ENCODE measurements at places on chromosomes 3 and 15. TPM values are rescaled to one million over a fixed set of nuclear protein-coding genes. Genes with fewer than 3 reads are reported as not detected.

The CCDC9B gene
- polyA plus RNA-seq = 13.0 TPM

The CCDC80 gene
- 19.8 TPM for polyA plus RNA-seq

DNA sequence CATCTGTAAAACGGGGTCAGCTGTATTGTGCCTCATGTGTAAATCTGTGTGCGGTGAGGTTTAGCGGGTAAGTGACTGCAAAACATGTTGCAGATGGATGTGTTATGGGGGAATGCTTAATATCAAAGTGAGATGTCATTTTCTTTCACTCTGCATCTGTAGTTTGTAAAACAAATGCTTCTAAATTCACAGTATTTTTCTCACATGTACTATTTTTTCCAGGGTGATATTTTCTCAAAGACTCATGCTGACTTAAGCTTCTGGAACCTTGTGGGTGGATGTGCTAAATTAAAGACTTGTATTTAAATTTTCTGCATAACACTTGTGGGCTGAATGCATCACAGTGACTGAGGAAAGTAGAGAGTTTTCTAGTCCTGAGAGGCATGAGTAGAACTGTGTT is 115.2 kb upstream of the TP63 start:
- H3K4me1 ChIP-seq = no peaks in the 10 kb centered on the region
- no peaks in the 10 kb centered on the region for H3K36me3 ChIP-seq
- no peaks in the 10 kb centered on the region for H3K27me3 ChIP-seq
- no peak for DNase-seq

DNA sequence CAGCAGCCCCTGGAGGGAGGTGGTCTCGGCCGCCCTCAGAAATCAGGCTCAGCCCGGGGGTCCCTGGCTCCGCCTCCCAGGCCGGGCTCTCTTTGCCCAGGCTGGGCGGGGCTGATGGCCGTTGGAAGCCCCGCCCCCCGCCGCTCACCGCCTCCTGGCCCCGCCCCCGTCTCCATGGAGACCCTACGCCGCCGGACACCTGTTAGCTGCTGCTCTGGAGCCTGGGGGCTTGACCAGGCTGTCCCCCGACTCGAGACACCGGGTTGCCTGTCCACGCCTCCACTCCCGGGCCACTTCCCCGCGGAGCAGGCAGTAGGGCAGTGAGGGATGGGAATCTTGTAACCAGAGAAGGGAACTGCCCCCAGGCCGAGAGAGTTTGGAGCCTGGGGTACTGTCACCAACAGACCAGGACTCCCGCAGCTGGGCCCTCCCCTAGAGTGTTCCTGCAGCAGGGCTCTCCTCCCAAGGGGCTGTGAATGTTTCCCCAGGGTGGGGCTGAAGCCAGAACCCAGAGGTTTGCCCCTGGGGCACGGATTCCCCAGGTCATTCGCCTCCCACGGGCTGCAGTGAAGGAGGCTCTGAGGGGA is 27.8 kb upstream of the RPL32 start:
- no peak overlapping the region for H3K4me3 ChIP-seq
- H3K27ac ChIP-seq = no peak overlapping the region
- DNase-seq = peak; percentile 61
- no peaks in the 10 kb centered on the region for H3K36me3 ChIP-seq
- H3K4me1 ChIP-seq = peaks cover 11% of the 10 kb centered on the region
- H3K27me3 ChIP-seq = no peaks in the 10 kb centered on the region

DNA sequence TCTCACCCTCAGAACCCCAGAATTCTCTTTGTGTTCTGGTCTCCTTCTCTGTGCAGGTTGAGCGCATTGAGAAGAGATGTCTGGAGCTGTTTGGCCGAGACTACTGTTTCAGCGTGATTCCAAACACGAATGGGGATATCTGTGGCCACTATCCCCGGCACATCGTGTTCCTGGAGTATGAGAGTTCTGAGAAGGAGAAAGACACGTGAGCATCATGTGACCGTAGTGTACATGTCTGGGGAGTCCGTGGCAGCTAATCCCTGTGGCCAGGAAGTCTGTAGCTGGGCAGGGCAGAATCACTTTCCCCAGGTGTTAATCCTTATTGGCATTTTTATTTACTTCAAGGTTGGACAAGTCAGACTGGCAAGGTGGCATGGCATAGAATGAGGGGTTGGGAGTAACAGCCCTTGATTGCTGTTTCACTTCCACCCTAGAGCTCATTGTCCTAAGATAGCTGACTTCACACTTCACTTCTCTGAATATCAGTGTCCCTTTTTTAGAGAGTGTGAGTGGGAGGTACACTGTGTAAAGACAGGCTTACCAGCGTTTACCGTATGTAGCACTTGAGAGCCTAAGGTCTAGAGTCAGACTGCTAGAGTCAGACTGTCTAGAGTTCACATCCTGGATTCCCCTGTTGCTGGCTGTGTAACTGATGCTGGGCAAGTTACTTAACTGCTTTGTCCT is 4.4 kb downstream of the MTMR14 start:
- H3K36me3 ChIP-seq = no peaks in the 10 kb centered on the region
- H3K27ac ChIP-seq = peak overlapping the region; percentile 68
- no peak overlapping the region for H3K4me3 ChIP-seq
- DNase-seq = no peak
- H3K4me1 ChIP-seq = peaks cover 32% of the 10 kb centered on the region
- H3K27me3 ChIP-seq = no peaks in the 10 kb centered on the region

DNA sequence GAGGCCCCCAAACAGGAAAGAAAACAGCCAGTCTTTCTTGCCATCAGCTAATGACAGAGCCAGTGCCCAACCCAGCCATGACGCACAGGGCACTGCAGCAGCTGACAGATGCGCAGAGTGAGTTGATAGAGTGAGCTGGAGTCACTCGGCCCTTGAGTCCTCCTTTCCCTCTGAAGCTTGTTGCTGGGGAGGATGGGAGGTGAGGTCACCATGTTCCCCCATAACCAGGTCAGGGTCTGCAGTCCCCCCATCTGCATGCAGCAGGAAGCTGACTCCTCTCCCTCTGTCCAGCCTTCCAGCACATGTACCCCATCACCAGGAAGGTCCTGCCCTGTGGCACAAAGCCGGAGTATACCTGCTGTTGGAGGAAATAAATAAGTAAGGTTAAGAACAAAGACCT is 174.6 kb downstream of the ABHD5 start:
- no peak for DNase-seq
- H3K27me3 ChIP-seq = no peaks in the 10 kb centered on the region
- no peaks in the 10 kb centered on the region for H3K4me1 ChIP-seq
- H3K36me3 ChIP-seq = no peaks in the 10 kb centered on the region
- no peak overlapping the region for H3K27ac ChIP-seq
- H3K4me3 ChIP-seq = no peak overlapping the region

DNA sequence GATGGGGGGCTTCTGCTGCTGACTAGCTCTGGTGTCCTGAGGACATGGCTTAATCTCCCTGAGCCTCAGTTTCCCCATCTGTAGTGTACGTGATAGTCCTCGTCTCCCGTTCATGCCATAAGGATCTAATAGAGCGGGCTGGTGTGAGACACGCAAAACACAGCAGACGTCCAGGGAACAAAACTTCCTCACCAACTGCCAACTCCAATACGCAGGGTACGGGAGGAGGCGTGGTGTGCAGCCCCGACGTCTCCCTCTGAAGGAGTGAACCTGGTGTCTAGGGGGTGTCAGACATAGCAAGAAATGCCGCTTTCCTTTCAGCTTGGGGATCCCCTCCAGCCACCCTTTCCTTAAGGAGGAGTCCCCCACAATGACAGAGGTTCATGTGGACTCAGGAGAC is 55.0 kb downstream of the SMAD6 start:
- H3K4me3 ChIP-seq = no peak overlapping the region
- DNase-seq = no peak
- no peaks in the 10 kb centered on the region for H3K27me3 ChIP-seq
- H3K36me3 ChIP-seq = no peaks in the 10 kb centered on the region

DNA sequence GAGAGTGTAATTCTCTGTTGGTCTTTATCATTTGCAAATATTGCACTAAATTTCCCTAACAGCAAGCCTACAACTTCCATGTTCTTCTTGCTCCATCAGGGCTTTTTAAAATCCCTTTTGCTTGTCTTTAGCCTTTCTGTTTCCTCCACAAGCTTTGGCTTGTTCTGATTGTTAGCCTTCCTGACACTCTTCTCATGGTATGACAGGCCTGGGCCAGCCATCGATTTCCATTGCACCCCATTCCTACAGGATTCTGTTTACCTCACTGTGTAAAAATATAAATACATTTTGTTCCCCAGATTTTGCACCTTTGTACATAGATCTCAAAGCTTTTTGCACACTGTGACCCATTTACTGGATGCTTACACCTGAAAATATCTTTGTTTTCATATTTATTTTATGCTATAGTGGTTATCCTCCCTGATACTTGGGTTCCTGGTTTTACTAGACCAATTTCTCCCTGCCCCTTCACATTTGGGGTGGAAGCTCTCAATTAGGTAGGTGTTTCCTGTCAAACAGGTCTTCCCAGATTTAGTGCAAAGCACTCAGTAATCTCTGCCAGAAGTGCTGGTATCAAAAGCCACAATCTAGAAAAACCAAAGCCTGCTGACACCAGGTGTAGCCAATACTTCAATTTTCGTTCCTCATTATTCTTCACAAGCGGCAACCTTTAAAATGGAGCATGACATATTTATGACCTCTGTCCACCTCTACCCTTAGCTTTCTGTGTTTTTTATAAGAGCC is 57.9 kb upstream of the PPP2R3A start:
- H3K4me3 ChIP-seq = no peak overlapping the region
- no peak for DNase-seq
- no peaks in the 10 kb centered on the region for H3K36me3 ChIP-seq

GRCh38 chr3:177051411-177051810 is 145.9 kb downstream of the TBL1XR1 start:
- no peak overlapping the region for H3K27ac ChIP-seq
- no peak for DNase-seq
- no peak overlapping the region for H3K4me3 ChIP-seq
- H3K4me1 ChIP-seq = peaks cover 23% of the 10 kb centered on the region

GRCh38 chr3:134563601-134564000 is 77.7 kb downstream of the CEP63 start:
- no peak overlapping the region for H3K27ac ChIP-seq
- H3K4me1 ChIP-seq = no peaks in the 10 kb centered on the region
- no peak overlapping the region for H3K4me3 ChIP-seq
- H3K27me3 ChIP-seq = no peaks in the 10 kb centered on the region

DNA sequence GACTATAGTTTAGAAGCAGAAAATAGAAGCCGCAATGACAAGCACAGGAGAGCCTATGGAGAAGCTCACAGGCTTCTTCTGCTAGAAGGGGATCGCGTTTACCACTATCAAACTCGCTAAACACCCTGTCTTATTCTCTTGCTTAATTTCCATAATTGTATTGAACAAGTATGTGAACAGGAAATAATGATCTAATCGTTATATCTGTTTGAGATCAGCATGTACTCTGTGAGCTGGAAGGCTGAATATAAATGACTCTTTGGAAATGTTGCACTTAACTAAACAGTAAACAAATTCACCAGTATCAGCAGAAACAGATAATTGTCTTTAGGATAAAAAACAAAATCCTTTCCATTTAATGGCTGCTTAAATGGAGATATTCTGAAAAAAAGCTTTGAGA is 15.0 kb downstream of the NEK10 start:
- H3K36me3 ChIP-seq = no peaks in the 10 kb centered on the region
- H3K4me3 ChIP-seq = no peak overlapping the region
- no peak overlapping the region for H3K27ac ChIP-seq
- H3K4me1 ChIP-seq = no peaks in the 10 kb centered on the region
- DNase-seq = no peak
- H3K27me3 ChIP-seq = no peaks in the 10 kb centered on the region

DNA sequence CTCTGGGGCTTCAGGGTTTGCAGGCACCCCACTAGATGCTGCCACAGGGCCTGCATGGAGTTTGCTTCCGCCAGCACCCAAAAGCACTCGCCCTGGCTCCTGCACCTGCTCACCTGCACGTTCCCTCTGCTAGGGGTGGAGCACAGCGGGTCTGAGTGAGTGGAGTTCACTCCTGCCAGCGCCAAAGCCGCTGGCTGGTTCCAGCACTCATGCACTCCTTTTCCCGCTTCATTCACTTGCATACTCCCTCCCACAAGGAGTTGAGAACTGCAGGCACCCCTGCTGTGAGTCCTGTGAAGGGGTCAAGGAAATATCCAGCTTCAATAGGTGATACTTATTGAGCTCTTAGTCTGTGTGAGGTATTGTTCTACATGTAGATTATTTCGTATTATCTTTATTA is 537.5 kb downstream of the NR2F2 start:
- H3K4me1 ChIP-seq = no peaks in the 10 kb centered on the region
- H3K36me3 ChIP-seq = no peaks in the 10 kb centered on the region
- H3K27me3 ChIP-seq = no peaks in the 10 kb centered on the region
- no peak for DNase-seq
- no peak overlapping the region for H3K4me3 ChIP-seq

DNA sequence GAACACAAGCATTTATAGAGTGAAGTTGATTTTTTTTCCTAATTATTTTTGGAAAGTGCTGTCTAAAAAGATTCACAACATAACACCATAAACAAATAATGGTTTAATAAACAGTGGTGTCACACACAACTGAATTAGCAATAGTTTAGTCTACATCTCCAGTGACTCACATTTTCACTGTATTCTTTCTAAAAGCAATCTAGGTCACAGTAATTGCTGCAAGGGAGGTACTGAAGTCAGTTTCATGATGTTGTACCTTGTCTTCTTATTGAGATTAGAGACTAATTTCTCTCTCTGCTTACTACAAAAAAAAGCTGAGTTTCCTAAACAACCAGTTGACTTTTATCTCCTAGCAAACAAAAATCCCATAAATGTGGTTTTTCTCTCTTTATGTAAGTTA is 29.6 kb downstream of the PLSCR4 start:
- no peaks in the 10 kb centered on the region for H3K27me3 ChIP-seq
- no peaks in the 10 kb centered on the region for H3K4me1 ChIP-seq
- H3K4me3 ChIP-seq = no peak overlapping the region
- peaks cover 5% of the 10 kb centered on the region for H3K36me3 ChIP-seq
- no peak overlapping the region for H3K27ac ChIP-seq

DNA sequence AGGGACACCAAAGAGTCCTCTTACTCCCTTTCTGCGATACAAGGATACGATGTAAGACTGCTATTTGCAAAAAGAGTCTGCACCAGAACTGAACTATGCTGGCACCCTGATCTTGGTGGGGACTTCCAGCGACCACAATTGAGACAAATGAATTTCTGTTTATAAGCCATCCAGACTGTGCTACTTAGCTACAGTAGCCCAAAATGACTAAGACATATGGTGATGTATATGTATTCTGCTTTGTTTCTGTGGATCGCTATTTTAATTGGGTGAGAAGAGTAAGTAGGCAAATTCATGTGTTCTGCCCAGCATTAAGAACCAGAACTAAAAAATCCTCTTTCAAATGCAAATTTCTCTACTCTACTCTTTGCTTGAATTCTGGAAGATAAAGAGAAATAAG is 720.9 kb downstream of the DIPK2A start:
- H3K36me3 ChIP-seq = no peaks in the 10 kb centered on the region
- H3K4me1 ChIP-seq = no peaks in the 10 kb centered on the region
- no peak overlapping the region for H3K4me3 ChIP-seq
- no peak for DNase-seq
- H3K27me3 ChIP-seq = no peaks in the 10 kb centered on the region

DNA sequence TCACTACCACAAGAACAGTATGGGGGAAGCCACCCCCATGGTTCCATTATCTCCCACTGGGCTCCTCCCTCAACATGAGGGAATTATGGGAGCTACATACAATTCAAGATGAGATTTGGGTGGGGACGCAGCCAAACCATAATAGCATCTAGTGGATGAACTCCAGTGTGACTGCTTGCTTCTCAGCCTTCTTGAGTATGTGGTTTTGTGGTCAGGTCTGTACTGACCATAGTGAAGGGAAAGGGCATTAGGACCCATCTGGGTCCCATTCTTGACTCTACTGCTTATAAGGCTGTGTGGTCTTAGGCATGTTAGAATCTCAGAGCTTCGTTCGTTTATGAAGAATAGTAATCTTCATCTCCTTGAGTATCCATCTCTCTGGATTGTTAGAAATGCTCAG is 81.4 kb downstream of the CGNL1 start:
- no peak overlapping the region for H3K27ac ChIP-seq
- H3K4me1 ChIP-seq = peaks cover 16% of the 10 kb centered on the region
- H3K27me3 ChIP-seq = no peaks in the 10 kb centered on the region
- no peaks in the 10 kb centered on the region for H3K36me3 ChIP-seq
- H3K4me3 ChIP-seq = no peak overlapping the region

Measured in heart right ventricle (tissue), 16 donors.